Head of caudate nucleus (tissue), 42 donors: ENCODE measurements at places on chromosomes 11 and 22.

DNA sequence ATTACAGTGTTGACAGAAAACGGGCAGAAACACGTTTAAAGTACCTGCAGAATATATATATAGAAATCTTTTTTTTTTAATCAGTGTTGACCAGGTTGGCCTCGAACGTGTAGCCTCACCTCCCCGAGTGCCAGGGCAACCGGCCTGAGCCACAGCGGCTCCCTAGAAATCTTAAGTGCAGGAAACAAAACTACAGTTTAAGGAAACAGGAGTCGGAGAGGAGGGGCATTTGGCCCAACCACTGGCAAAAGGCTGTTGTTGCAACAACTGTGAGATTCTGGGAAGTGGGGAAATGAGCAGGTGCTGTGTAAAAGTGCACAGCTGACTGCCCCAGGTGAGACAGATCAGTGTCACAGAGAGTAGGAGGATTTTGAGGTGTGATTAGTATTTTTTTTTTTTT, 3.7 kb downstream of the YWHAH start:
- DNase-seq, result no peak

DNA sequence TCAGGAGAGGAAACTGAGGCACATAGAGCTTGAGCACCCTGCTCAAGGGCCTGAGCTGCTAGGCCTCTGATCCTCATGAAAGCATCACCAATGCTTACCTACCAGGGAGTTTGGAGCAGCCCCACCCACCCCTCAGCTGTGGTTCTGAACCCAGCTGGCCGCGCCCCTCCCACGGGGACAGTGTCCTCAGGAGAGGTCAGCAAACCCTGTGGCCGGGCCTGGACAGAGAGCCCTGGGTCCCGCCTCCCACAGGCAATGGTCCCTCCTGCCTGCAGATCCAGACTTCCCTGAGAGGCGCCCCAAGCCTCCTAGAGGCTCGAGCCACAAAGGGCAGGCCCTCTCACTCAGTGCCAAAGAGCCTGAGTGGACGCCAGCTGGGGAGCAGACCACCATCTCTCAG, 184.9 kb downstream of the BRD1 start:
- no peak for DNase-seq

- DNase-seq, result no peak
Observed at GRCh38 chr22:36507518-36508010, 724 bp upstream of the FOXRED2 start.

DNA sequence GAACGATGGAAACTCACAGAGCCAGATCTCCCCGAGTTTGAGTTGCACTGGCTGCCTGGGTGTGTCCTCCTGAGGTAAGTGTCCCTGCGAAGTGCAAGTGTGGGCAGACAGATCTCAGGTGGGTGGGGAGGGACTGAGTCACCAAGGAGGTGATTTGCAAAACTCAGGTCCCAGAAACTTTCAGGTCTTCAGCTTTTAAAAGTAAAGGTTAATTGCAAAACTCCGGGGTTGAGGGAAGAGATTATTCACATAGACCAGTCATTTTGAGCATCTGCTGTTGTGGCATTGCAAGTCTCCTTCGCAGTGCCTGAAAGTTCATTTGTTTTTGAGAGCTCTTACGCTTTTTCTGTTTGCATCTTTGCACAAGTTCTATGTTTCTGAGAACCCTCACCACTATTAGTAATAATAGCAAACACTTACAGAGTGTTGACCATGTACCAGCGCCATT, 7.1 kb downstream of the CD44 start:
- DNase-seq, result peak; percentile 64

- DNase-seq, result no peak
Observed at GRCh38 chr11:46948378-46949131, 12.0 kb downstream of the CSTPP1 start.

DNA sequence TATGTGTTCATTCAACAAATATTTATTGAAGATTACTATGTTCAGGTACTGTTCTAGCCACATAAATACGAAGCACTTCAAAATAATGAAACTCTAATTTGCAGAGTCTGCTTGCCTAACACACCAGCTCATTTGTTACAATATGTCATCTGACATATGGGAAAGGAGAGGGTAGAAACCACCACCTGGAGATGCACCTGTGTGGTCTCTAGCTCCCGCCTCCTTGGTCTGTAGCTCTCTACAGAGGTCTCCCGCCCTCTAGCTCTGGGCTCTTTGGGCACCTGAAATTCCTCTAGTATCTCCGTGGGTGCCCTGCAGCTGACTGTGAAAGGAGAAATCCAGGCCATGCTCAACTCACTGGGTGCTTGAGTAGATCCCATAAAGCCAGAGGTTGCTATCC, 51.4 kb upstream of the DBX1 start:
- no peak for DNase-seq

GRCh38 chr11:33889296-33889695, 2.6 kb downstream of the LMO2 start:
- no peak for DNase-seq

- DNase-seq, result no peak
Observed at GRCh38 chr11:1373536-1374214, 16.1 kb upstream of the BRSK2 start.

DNA sequence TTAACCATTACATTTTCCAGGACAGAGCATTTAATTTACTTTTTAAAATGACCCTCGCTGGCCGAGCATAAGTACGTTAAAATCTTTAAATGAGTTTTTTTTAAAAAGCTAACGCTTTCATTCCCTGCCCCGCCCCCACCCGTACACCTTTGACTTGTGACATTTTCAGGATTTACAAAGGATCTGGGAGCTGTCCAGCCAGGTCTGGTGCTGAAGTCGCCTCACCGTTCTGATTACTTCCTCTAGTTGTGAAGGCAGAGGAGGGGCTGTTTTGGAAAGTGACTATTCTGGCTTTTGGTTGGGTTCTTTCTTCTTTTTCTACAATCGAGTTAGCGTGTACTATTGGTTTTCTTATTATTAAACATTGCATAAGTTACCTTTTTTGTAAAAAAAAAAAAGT, 2.9 kb downstream of the C11orf87 start:
- no peak for DNase-seq

DNA sequence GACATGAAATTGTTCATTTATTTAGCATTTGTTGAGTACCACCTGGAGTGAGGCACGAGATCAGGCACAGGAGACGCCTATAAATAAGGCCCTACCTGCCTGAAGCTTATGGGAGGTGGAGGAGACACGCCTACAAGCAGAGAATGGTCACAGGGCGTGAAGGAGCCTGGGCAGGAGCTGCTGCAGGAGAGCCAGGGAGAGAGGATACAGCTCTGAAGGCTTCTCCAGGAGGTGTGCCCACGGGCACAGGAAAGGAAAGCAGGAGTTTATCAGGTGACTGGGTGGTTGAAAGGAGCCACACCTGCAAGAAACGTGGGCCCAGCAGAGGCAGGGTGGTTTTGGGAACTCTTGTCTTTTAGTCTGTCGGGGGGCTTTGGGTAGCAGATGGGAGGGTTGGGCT, 70.3 kb downstream of the BMAL1 start:
- no peak for DNase-seq
